ENCODE measurements at places on chromosomes 11 and 22. TPM values are rescaled to one million over a fixed set of nuclear protein-coding genes. Genes with fewer than 3 reads are reported as not detected.

The HEPHL1 gene
- 0.04 TPM for polyA plus RNA-seq

The PKNOX2 gene
- not detected for polyA plus RNA-seq

The OR2AG1 gene
- not detected for polyA plus RNA-seq

The FJX1 gene
- polyA plus RNA-seq = not detected

The FTH1 gene
- 4,223 TPM for polyA plus RNA-seq

The OR52I2 gene
- not detected for polyA plus RNA-seq

Measured in IgD-negative memory B cell (primary cell).